Stimulated activated CD8-positive, alpha-beta memory T cell treated with anti-CD3 and anti-CD28 coated beads, Interleukin-7, amount 100 ng/mL, for 1 hour (primary cell): ENCODE measurements at places on chromosomes 4 and X.

DNA sequence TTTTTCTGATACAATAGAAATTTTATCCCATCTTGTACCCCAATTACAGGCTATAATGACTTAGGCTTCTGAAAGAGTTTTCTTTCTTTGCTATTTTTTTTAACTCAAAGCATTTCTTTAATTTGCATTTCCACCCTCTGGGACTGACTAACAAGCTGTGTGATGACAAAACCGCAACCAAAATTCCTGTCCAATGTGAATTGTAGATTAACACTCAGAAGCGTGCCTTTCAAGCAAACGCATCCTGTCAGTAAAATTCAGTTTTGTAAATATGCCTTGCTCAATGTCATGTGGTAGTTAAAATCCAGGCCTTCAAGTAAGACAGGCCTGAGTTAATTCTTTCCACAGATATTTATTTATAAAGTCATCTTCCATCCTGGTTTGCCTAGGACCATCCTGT, 50.3 kb downstream of the STK32B start:
- DNase-seq, result no peak

DNA sequence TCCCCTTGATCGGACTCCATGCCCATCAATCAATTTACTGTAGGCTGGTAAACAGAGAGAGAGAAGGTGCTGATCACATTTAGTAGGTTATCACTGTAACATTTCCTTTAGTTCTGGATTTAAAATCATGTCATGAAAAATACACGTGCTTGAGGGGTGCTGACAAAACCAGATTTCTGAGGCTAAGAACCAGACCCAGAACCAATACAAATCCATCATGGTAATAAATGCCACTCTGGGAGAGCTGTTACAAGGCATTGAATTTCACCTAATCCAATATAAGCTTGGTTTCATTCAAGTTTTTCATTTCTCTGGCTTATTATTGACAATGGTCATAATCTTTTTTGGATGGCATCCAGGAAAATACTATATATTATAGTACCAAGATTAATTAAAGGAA, 54.5 kb downstream of the FBXO8 start:
- DNase-seq, result no peak

DNA sequence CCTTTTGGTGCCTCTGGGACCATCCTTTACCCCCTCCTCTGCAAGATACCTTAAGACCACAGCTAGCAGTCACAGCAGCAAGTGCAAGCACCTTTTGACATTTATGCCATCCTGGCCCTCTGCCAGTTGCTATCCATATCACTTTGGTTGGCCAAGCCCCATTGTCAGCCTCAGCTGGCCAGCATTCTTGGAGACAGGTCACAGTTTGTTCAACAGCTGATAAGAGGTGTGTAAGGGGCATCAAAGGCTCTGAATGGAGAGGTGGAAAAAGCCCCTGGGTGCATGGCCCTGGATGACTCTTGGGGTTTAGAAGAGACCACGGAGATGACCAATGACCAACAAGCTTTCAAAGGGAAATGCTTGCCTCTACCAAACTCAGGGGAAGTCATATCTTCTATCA, 133.6 kb upstream of the MAMLD1 start:
- DNase-seq, result no peak

GRCh38 chr4:120714417-120715010, 208.0 kb downstream of the PRDM5 start:
- DNase-seq, result no peak

- DNase-seq, result no peak
Observed at GRCh38 chrX:109533005-109533404, 3.6 kb upstream of the NXT2 start.

DNA sequence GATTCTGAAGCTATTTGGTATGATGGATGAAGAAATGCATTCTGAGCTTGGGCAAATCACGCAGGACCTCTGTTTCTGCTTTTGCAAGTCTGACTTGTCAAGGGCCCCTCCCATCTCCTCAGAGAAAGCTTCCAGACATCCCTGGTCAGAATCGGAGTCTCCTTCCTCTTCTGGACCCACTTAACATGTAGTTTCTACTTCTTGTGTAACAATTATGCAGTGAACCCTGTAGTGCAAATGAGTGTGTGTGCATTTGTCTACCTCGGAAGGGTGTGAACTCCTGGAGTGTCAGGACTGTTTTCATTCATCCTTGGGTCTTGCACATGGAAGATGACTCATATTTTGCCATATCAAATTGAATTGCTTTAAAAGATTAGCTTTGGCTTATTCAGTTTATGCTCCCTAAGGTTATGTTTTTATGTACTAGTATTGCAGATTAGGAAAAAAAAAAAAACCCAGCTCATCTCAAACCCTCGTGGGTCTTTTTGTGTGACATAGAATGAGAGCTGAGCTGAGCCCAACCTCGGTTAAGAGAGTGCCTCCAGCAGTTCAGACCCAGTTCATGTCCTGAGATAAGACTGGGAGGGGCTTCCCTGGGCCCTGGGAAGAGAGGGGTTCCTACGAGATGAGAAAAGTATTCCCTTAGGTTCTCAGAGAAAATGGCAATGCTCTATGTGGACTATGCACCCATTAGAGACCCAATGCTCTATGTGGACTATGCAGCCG, 61.1 kb upstream of the RPL34 start:
- no peak for DNase-seq

- DNase-seq, result no peak
Observed at GRCh38 chrX:19670854-19671620, 155.7 kb upstream of the MAP3K15 start.

DNA sequence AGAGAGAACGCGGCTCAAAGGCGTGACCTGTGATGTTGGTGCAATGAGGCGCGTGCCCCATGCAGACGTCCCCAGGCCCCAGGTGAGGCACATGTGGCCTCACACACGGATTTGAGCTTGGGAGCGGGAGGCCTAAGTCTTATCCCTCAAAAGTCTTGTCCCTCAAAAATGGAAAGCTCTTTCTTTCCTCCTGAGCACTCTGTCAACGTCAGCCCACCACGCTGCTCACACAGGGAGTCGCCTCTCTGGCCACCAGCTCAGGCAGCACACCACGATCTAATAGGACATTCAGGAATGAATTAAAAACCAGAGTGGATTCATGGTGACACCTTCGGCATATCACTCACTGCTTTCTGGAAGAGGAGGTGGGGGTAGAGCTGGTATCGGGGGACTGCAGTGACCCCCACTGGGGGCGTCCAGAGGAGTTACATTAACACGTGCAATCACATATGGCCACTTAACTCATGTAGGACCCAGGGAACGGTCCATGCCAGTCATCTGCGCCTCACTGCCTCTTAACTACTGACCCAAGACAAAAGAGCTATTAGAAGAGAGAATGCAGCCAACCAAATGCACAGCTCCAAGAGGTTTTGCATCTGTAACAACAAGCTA, 21.9 kb upstream of the CYP4V2 start:
- no peak for DNase-seq

DNA sequence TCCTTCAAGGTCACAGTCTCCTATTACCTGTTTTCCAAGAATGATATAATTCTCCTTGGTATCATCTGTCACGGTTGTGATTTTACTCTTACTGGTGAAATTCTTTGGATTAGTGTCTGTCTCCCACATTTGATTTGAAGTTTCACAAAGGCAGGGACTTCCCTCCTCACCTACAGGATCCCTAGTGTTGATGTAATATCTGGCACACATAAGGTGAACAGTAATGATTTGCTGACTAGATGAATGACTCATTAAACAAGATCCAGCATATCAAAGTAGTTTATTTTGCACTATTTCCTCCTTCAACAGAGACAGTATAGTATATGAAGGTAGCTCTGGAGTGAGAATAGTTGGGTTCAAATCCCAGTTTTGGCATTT, 135.3 kb upstream of the IL1RAPL2 start:
- DNase-seq, result no peak

DNA sequence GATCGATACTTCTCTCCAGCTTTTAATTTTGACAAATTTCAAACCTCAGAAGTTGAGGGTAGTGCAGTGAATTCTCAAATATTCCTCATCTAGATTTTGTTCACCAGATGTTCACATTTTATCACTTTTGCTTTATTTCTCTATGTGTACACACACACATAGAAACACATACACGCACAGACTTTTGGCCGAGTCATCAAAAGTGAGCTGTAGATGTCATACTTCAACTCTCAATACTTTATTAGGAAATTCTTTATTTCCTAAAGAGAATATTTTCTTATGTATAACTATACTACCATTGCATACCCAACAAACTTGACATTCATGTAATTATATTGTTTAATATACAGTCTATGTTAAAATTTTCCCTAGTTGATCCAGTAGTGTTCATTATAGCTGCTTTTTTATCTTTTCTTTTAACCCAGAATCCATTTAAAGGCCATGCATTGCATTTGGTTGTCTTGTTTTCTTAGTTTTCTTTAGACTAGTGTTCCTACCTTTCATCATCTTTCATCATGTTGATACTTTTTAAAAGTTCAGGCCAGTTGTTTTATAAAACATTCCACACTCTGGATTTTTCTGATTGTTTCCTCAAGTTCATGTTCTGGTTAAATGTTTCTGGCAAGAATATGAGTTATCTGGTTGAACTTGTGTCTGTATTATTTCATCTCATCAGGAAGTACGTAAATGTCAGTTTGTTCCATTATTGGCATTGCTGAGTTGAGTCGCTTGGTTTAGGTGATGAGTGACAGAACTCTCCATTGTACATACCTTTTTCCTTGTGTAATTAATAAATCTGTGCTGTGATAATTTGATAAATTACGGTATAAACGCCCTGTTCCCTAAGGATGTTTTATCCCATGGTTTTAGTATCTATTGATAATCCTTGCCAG, 94.1 kb upstream of the TLR2 start:
- no peak for DNase-seq

GRCh38 chr4:152195888-152196287, 340.0 kb downstream of the FBXW7 start:
- no peak for DNase-seq

DNA sequence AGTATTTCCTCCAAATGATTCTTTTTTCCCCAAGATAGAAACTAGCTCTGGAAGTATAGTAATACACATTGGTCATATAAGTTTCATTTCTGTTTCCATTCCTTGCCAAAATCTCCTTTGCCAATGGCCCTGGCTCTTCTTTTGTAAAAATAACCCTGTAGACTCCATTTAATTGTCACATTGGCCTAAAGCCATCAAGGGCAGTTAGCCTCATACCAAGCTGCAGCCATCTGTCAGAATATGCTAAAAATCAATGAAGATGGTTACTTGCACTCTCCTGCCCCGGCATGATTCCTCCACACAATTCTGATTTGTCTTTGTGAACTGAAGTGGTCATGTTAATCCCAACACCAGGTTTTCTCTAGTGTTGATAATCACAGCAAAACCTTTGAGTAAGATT, 380.5 kb downstream of the SH2D1A start:
- no peak for DNase-seq

GRCh38 chr4:19721587-19721986, 530.1 kb upstream of the SLIT2 start:
- no peak for DNase-seq

- no peak for DNase-seq
Observed at GRCh38 chr4:23999714-24000469, 110.0 kb upstream of the PPARGC1A start.

DNA sequence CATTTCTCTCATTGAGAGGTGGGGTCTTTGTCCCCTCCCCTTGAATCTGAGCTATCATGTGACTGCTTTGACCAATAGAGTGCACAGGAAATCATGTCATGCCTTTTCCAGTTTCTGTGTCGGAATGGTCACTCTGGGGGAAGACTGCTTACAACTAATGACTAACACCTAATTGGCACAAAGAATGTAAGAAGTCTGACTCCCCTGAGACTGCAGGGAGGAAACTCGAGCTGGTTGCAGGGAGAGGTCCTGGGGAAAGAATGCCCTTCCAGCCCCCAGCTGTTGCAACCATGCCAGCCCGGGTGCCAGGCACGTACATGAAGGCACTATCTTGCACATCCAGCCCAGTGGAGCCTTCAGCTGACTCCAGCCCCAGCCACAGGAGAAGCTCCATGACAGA, 254.2 kb downstream of the DHX15 start:
- no peak for DNase-seq

- no peak for DNase-seq
Observed at GRCh38 chr4:155008389-155008788, 200.0 kb upstream of the NPY2R start.

- no peak for DNase-seq
Observed at GRCh38 chr4:38503689-38504395, 160.2 kb upstream of the KLF3 start.
